ENCODE measurements at places on chromosomes 5 and 9. TPM values are rescaled to one million over a fixed set of nuclear protein-coding genes. Genes with fewer than 3 reads are reported as not detected.
A peak's percentile ranks its signal among the peaks of the same experiment; 100 is the strongest.

- H3K27me3 ChIP-seq: no peaks in the 10 kb centered on the region
- DNase-seq: no peak
- H3K4me3 ChIP-seq: no peak overlapping the region
- H3K4me1 ChIP-seq: no peaks in the 10 kb centered on the region
- H3K36me3 ChIP-seq: no peaks in the 10 kb centered on the region
Observed at GRCh38 chr5:143495110-143495509, 91.6 kb upstream of the NR3C1 start.

DNA sequence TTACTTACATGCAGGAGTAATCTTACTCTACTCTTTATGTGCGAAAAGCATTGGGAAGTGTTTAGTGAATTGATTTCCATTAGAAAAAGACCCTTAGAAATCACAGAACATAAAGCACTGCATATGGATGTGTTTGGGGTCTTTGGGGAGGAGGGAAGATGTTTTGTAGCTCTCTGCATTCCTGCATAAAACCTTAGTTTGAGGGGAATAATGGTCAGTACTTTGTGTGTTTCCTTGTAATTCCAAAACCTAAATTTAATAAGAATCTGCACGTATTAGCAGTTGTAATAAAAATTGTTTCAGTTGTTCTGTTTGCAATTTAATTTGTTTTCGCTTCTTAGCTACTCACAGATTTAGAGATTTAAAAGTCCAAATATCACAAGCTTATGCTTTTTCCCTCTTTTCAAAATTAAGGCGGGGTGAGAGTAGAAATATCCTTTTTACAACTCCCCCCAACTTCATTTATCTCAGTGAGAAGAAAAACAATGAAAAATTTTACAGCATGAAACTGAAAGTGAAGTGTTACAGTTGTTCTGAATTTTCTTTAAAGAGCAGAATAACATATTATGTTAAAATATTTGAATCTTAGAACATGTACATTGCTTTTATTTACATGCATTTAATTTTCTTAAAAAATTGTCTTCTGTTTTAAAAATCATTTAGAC lies 143.8 kb downstream of the SMARCA2 start:
- H3K4me3 ChIP-seq: peak overlapping the region; percentile 29
- H3K27me3 ChIP-seq: no peaks in the 10 kb centered on the region
- DNase-seq: no peak
- no peaks in the 10 kb centered on the region for H3K36me3 ChIP-seq
- peaks cover 7% of the 10 kb centered on the region for H3K4me1 ChIP-seq

GRCh38 chr9:121350993-121351561 lies 19.0 kb downstream of the STOM start:
- peak overlapping the region; percentile 2 for H3K27ac ChIP-seq
- H3K4me1 ChIP-seq: peaks cover 63% of the 10 kb centered on the region
- H3K4me3 ChIP-seq: no peak overlapping the region
- peak; percentile 82 for DNase-seq

Gene IL31RA
- total RNA-seq: 0.60 TPM

DNA sequence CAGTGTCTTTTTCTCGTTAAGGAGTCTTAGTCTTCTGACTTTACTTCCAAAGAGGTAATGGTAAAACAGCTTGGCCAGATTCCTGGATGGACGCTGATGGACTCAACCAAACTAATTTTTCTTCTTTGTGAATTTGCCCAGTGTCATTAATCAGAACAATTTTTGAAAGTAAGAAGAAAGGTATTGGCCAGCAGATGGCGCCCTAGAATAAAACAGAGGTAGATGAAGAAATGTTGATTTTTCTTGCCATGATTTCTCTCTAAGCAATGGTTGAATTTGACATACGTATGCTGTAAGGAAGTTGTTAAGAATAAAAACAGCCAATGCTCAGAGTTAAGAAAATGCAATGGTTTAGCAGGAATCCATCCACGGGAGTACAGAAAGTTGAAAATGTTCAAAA lies 500.0 kb downstream of the DIRAS2 start:
- peak; percentile 21 for DNase-seq
- H3K4me1 ChIP-seq: no peaks in the 10 kb centered on the region

GRCh38 chr9:134492281-134492691 lies 149.3 kb upstream of the COL5A1 start:
- peak; percentile 38 for DNase-seq
- H3K4me3 ChIP-seq: no peak overlapping the region
- no peak overlapping the region for H3K27ac ChIP-seq
- H3K36me3 ChIP-seq: no peaks in the 10 kb centered on the region
- no peaks in the 10 kb centered on the region for H3K27me3 ChIP-seq

Gene FAM120A
- 73.3 TPM for total RNA-seq

- H3K36me3 ChIP-seq: peaks cover 21% of the 10 kb centered on the region
- H3K27ac ChIP-seq: no peak overlapping the region
- H3K4me3 ChIP-seq: no peak overlapping the region
- no peaks in the 10 kb centered on the region for H3K4me1 ChIP-seq
Observed at GRCh38 chr5:179876610-179876952, 18.0 kb upstream of the MRNIP start.

Gene GABRA1
- not detected for total RNA-seq

Gene AMACR
- 9.6 TPM for total RNA-seq

DNA sequence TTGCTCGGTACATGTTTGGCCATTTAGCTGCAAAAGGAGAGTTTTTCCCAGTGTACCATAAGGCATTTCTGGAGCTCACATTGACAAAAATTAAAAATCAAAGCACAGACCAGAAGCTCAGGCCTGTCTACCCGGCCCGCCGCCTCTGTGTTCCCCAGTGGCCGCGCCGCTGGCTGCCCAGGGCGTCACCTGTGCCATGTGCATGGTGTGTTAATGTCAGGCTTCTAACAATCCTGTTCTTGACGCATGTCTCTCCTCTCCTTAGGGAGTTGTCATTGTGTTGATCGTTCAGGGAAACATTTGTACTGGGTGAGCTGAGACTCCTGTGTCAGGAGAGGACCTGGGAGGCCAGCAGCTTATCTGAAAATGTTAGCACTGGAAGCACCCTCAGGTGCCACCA lies 9.6 kb upstream of the NTNG2 start:
- H3K36me3 ChIP-seq: no peaks in the 10 kb centered on the region
- no peak for DNase-seq
- no peak overlapping the region for H3K4me3 ChIP-seq
- no peak overlapping the region for H3K27ac ChIP-seq
- peaks cover 79% of the 10 kb centered on the region for H3K27me3 ChIP-seq

DNA sequence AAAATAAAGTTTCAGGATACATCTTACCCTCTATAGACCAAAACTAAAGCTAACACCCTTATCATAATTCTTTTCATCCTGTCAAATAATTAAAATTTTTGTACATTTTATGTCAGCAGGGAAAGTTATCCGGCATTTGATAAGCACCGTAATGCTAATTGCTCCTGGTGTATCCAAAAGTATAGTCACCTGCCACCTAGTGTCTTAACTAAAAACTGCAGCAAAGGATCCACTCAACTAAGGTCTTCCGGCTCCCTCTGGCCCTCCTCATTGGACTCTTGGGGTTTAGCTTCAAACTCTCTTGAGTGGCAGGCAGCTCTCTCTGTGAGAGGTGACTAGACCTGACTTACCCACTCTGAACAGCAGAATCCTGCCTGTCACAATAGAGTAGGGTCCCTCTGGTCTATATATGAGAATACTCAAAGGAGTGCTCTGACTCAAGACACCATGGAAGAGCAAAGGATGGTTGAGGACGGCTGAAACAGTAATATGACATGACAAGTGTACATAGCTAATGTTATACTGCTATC lies 60.4 kb upstream of the CAST start:
- peak; percentile 96 for DNase-seq
- H3K4me3 ChIP-seq: no peak overlapping the region
- no peaks in the 10 kb centered on the region for H3K36me3 ChIP-seq
- H3K27me3 ChIP-seq: no peaks in the 10 kb centered on the region

GRCh38 chr9:88949425-88949824 lies 41.8 kb upstream of the S1PR3 start:
- no peak overlapping the region for H3K4me3 ChIP-seq
- DNase-seq: no peak
- no peaks in the 10 kb centered on the region for H3K4me1 ChIP-seq

DNA sequence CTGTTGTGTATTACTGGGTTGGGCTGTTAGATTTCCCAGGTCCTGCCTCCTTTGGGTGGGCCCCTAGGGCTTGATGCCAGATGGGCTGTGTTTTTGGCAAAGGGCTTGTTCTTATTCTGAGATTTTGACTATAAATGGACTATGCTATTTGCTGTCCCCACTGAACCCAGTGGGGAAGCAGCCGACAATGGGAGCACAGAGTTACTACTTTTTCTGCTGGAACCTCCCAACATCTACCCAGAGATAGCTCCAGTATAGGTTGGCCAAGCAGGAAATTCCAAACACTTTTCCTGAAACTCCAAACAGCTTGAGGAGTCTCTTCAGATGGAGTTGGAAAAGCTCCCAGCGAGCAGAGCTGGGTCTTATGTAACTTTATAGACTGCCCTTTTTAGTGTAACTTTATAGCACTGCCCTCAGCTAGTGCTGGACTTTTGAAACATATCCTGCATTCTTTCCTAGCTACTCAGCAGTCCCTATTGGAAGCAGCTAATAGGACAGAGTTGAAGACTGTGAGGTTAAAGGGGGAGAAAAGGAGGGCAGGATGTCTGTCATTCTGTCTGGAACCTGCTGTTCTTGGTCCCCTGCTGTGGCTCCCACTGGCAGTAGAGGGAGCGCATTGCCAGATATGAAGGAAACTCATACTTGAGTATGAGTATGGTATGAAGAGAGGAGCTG lies 21.0 kb downstream of the RUSC2 start:
- no peak overlapping the region for H3K4me3 ChIP-seq
- peak; percentile 75 for DNase-seq
- H3K4me1 ChIP-seq: no peaks in the 10 kb centered on the region
- no peaks in the 10 kb centered on the region for H3K27me3 ChIP-seq

- H3K36me3 ChIP-seq: no peaks in the 10 kb centered on the region
- no peak overlapping the region for H3K4me3 ChIP-seq
- no peak overlapping the region for H3K27ac ChIP-seq
- no peak for DNase-seq
Observed at GRCh38 chr9:68668127-68668526, 36.9 kb upstream of the PIP5K1B start.

- no peak overlapping the region for H3K4me3 ChIP-seq
- no peaks in the 10 kb centered on the region for H3K27me3 ChIP-seq
- H3K27ac ChIP-seq: no peak overlapping the region
- DNase-seq: no peak
Observed at GRCh38 chr5:4553978-4554377, 586.2 kb upstream of the ADAMTS16 start.

- no peak overlapping the region for H3K4me3 ChIP-seq
- no peak for DNase-seq
- no peak overlapping the region for H3K27ac ChIP-seq
- no peaks in the 10 kb centered on the region for H3K36me3 ChIP-seq
- no peaks in the 10 kb centered on the region for H3K27me3 ChIP-seq
Observed at GRCh38 chr5:69136293-69136692, 30.7 kb upstream of the CCNB1 start.

GRCh38 chr5:143243103-143243502 lies 160.4 kb downstream of the NR3C1 start:
- no peaks in the 10 kb centered on the region for H3K36me3 ChIP-seq
- DNase-seq: no peak
- H3K4me3 ChIP-seq: no peak overlapping the region
- H3K4me1 ChIP-seq: peaks cover 5% of the 10 kb centered on the region

Gene PAEP
- not detected for total RNA-seq

DNA sequence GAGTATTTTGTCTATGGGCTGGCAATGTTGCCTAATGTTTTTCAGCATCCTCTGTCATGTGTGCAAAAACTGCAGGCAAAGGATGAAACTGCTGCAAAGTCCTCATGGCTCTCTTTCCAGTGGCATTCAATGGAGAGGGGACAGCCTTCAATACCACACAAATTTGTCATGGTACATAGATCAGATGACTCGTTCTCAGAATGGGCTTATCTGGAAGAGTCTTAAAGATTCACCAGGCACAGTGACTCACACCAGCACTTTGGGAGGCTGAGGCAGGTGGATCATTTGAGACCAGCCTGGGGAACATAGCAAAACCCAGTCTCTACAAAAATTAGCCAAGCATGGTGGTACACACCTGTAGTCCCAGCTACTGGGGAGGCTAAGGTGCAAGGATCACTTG lies 5.3 kb downstream of the CDKN2AIPNL start:
- no peaks in the 10 kb centered on the region for H3K27me3 ChIP-seq
- no peak overlapping the region for H3K27ac ChIP-seq
- no peak overlapping the region for H3K4me3 ChIP-seq
- peaks cover 5% of the 10 kb centered on the region for H3K4me1 ChIP-seq
- DNase-seq: no peak

Gene CCNO
- not detected for total RNA-seq

Gene TLR4
- 33.1 TPM for total RNA-seq

Gene COL27A1
- 31.2 TPM for total RNA-seq

- H3K27me3 ChIP-seq: peaks cover 26% of the 10 kb centered on the region
- no peak overlapping the region for H3K27ac ChIP-seq
- H3K36me3 ChIP-seq: no peaks in the 10 kb centered on the region
- no peaks in the 10 kb centered on the region for H3K4me1 ChIP-seq
- DNase-seq: no peak
Observed at GRCh38 chr5:115170134-115170928, 623 bp upstream of the TRIM36 start.

- no peak overlapping the region for H3K4me3 ChIP-seq
- no peaks in the 10 kb centered on the region for H3K27me3 ChIP-seq
- no peaks in the 10 kb centered on the region for H3K36me3 ChIP-seq
- DNase-seq: no peak
- no peaks in the 10 kb centered on the region for H3K4me1 ChIP-seq
Observed at GRCh38 chr5:28305891-28306290, 1267.5 kb upstream of the CDH9 start.

Gene MYMK
- 8.3 TPM for total RNA-seq

GRCh38 chr9:94479757-94480156 lies 75.1 kb upstream of the PCAT7 start:
- H3K36me3 ChIP-seq: no peaks in the 10 kb centered on the region
- no peak overlapping the region for H3K4me3 ChIP-seq
- H3K27me3 ChIP-seq: no peaks in the 10 kb centered on the region
- H3K27ac ChIP-seq: no peak overlapping the region
- H3K4me1 ChIP-seq: no peaks in the 10 kb centered on the region

Gene CDKN2B-AS1
- 0.59 TPM for total RNA-seq

DNA sequence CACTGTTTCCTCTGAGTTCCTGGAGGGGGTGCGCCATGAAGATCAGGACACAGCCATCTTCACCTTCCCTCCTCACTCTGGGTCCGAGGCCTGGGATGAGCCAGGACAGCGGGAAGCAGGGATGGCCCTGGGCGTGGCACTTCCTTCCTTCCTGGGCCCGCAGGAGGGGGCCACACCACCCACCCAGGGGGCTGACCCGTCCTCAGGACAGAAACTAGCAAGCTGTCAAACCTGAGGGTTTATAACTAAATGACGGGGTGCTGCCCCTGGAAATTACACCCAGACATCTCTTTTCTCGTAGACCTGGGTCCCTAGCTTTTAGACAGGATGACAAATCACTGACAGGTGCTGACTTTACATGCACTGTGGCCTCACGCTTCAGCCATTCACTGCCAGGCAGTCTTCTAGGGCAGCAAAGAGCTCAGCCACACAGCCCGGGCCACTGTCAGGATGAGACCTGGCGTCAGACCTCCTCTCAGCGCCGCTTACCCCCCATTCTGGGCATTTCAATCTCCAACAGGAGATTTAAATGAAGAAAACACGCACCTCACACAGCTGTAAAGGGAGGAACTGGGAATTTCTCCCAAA lies 8.1 kb downstream of the FCN2 start:
- no peak for DNase-seq
- no peaks in the 10 kb centered on the region for H3K4me1 ChIP-seq
- H3K4me3 ChIP-seq: no peak overlapping the region
- peaks cover 9% of the 10 kb centered on the region for H3K27me3 ChIP-seq
- H3K27ac ChIP-seq: no peak overlapping the region
- no peaks in the 10 kb centered on the region for H3K36me3 ChIP-seq

GRCh38 chr5:68450245-68450852 lies 234.8 kb downstream of the PIK3R1 start:
- H3K27ac ChIP-seq: no peak overlapping the region
- peaks cover 16% of the 10 kb centered on the region for H3K4me1 ChIP-seq
- no peak overlapping the region for H3K4me3 ChIP-seq
- H3K27me3 ChIP-seq: no peaks in the 10 kb centered on the region

Data from tibial nerve (tissue), 4 donors.